ENCODE measurements at places on chromosomes 7 and 10.

- DNase-seq, result no peak
Measured at GRCh38 chr7:12458520-12459131, 55.0 kb upstream of the VWDE start.

GRCh38 chr10:125064681-125065492 is 95.5 kb downstream of the CTBP2 start:
- DNase-seq, result no peak

- DNase-seq, result no peak
Measured at GRCh38 chr10:112952282-112953173, 2.5 kb downstream of the TCF7L2 start.

DNA sequence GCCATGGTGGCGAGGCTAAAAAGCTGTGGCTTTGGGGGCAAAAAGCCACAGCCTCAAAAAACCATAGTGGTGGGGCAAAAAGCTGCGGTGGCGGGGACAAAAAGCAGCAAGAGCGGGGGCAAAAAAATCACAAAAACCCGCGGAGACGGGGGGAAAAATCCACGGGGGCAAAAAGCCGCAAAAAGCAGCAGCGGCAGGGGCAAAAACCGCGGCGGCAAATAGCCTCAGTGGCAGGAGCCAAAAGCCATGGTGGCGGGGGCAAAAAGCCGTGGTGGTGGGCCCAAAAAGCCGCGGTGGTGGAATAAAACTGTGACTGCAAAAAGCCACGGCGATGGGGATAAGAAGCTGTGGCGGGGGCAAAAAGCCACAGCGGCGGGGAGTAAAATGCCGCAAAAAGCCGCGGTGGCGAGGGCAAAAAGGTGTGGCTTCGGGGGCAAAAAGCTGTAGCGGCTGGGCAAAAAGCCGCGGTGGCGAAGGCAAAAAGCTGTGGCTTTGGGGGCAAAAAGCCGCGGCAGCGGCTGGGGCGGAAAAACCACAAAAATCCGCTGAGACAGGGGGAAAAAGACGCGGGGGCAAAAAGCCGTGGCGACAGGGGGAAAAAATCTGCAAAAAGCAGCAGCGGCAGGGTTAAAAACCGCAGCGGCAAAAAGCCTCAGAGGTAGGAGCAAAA is 526.6 kb downstream of the ZNF33B start:
- no peak for DNase-seq

DNA sequence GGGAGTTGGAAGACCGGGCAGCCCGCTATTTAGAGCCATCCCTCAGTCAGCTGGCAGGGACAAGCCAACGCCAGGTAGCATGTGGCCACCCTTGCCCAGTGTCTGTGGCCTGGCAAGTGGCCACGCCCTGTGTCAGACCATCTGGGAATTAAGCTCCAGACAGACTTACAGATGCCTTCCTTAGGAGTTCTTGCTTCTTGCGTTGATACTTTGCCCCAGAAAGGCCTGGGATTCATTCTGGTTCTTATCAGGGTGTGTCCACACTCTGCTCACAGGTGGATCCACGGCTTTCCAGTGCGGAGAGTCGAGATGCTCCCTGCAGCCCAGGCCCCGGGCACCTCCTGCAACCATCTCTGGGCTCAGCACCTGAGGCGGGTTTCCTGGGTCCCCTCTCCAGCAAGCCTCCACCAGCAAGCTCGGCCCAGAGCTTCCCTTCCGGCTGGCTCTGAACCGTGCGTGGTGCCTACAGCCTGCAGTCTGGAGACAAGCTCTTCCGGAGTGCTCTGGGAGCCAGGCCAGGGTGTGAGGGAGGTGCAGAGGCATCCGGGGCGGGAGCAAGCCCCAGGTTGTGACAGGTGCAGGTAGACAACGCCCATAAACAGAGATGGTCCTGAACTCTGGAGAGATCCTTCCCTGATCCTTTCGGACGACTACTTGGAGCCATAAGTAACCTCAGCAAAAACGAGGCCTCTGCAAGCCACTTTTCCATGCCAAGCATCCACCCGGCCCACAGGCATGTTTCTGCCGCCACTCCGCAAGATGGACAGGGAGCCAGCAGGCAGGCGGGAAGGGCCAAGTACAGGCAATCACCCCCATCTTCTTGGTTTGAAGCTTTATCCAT is 32.3 kb upstream of the PPIF start:
- DNase-seq, result no peak

- DNase-seq, result no peak
Measured at GRCh38 chr10:31820096-31820495, 108.5 kb downstream of the ARHGAP12 start.

DNA sequence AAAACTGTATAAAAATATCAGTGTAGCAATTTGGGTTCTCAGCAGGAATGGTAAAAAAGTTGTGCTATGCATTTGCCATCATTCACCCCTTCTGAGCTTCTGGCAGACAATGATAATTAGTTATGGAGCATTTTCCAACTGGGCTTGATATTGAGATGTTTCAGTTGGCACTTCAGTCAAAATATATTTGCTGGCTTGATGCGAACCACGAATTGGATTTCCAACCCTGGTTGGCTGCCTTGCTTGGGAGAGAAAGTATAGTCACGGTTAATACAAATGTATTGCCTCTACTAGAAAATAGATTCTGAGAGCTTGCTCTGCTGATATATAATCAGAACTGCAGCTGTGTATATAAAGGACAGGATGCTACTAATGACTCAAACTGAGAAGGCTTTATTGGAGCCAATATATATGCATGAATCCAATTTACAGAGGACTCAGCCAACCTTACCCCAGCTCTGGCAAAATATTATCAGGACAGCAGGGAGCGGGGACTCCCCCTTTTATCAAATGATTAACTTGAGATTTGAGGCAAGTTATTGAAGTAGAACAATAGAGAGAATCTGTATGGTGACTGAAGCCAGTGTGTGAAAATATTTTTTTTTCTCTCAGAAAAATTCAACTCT is 219.8 kb upstream of the SMIM30 start:
- no peak for DNase-seq

- no peak for DNase-seq
Measured at GRCh38 chr10:49618821-49619220, 5.0 kb downstream of the CHAT start.

- DNase-seq, result no peak
Measured at GRCh38 chr7:55554038-55554437, 18.3 kb downstream of the VOPP1 start.

DNA sequence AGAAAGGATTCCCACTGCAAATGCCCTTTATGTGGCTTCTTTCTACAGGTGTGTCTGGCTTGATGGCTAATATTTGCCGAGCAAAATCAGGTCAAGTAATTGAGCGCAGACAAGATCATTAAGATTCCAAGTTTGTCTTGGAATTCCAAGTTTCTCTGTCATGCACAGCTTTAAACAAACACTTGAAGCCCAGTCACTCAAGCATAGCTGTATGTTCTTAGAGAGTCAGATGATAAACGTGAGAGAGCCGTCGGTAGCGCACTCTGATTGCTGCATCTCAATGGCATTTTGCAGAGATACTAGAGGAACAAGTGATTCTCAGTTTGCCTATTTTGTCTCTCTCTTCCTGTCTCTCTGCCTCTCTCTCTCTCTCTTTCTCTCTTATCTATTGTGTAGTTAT is 658 bp downstream of the DMBT1 start:
- no peak for DNase-seq

DNA sequence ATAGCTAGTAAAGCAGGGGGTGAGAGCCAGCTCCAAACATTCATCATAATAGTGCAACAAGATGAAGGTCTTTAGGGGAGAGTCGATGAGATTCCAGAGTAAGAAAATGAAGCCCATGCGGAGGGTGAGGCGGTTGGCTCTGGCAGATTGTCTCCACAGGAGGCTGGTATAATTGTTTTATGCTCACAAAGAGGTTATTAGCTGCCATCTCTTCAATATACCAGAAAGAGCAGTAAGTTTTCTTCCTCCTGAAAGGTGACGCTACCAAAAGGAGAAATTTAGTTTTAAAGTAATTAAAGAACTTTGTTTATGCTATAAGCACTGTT is 59.2 kb upstream of the KCNIP2 start:
- no peak for DNase-seq

GRCh38 chr7:44379366-44380188 is 54.2 kb upstream of the CAMK2B start:
- DNase-seq, result no peak

- DNase-seq, result no peak
Measured at GRCh38 chr7:95963446-95963990, 191.2 kb downstream of the DYNC1I1 start.

DNA sequence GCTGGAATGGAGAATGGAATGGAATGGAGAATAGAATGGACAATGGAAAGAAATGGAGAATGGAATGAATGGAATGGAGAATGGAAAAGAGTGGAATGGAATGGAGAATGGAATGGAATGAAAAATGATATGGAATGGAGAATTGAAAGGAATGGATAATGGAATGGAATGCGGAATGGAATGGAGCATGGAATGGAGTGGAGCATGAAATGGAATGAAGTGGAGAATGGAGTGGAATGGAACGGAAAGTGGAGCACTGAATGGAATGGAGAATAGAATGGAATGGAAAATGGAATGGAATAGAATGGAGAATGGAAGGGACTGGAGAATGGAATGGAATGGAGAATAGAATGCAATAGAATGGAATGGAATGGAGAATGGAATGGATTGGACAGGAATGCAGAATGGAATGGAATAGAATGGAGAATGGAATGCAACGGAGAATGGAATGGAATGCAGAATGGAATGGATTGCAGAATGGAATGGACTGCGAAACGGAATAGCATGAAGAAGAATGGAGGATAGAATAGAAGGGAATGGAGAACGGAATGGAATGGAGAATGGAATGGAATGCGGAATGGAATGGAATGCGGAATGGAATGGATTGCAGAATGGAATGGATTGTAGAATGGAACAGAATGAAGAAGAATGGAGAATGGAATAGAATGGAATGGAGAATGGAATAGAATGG is 89.4 kb downstream of the NSUN6 start:
- DNase-seq, result no peak

GRCh38 chr7:129191272-129191671 is 2.8 kb downstream of the SMO start:
- no peak for DNase-seq

DNA sequence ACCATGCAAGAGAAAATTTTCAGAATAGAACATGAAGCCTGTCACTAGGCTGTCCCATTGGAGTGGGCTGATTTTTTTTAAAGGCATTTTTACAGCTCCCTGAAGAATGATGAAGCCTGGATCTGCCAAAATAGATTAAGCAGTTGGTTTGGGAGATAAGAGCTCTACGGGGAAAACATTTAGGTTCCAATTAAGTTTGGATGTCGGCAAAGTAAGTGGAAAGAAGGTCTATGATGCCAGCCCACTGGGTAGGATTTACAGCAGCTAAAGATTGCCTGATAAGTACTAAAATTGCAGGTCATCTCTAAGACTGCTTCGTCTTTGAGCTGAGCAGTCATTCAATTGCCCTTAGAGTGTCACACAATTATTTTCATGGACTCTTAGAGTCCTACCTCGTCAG is 939.2 kb upstream of the CELF2 start:
- DNase-seq, result no peak

- DNase-seq, result no peak
Measured at GRCh38 chr7:116028787-116029186, 1.8 kb downstream of the TFEC start.

DNA sequence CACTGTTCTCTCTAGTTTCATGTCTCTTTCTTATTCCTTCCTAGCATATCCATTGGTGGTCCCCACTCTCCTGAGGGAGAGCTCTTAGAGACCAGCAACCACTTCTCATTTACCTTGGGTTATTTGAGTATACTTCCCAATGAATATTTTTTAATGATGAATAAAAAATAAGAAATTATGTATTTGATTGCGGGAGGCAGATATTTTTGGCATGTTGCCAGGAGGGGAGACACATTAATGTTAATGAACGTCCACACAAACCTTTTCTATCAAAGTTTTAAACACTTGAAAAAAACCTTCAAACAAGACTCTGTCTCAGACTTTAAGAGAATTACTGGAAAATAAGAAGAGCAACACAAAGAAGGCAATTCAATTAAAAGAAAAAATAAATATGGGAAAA is 260.6 kb upstream of the MAGI2 start:
- no peak for DNase-seq

DNA sequence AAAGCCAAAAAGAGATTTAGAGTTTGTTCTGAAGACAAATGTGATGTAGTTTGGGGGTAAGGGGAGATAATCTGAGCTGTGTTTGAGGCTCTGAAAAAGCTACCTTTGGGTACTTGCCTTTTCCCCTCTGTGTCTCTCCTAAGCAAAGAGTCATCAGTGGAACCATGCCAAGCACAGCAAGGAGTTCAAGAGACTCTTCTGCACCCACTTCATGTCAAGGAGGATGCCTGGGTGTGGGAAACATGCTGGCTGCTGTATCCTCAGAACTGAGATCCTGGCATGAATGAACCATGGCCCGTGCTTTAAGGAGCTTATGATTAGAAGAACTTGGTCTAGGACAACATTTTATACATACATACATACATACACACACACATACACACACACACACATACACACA is 142.9 kb downstream of the NOC3L start:
- no peak for DNase-seq

GRCh38 chr7:138550337-138550736 is 90.3 kb downstream of the TRIM24 start:
- DNase-seq, result no peak

DNA sequence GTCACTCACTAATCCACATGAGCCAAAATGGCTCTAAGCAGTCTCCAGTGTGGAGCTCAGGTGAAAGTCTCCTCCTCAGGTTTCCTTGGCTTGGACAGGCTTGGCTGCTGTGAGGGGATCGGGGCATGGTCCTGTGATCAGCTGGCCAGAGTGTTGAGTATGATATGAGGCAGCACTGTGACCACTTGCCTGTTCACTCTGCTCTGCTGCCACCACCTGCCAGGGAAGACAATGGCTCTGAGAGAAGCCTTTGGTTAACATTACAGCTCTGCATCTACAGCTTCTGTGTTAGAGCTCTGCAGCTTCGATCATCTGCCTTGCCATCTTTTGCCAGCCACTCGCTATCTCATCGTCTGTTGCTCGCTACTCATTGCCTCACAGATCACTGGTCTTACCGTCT is 20.1 kb upstream of the PTN start:
- no peak for DNase-seq

DNA sequence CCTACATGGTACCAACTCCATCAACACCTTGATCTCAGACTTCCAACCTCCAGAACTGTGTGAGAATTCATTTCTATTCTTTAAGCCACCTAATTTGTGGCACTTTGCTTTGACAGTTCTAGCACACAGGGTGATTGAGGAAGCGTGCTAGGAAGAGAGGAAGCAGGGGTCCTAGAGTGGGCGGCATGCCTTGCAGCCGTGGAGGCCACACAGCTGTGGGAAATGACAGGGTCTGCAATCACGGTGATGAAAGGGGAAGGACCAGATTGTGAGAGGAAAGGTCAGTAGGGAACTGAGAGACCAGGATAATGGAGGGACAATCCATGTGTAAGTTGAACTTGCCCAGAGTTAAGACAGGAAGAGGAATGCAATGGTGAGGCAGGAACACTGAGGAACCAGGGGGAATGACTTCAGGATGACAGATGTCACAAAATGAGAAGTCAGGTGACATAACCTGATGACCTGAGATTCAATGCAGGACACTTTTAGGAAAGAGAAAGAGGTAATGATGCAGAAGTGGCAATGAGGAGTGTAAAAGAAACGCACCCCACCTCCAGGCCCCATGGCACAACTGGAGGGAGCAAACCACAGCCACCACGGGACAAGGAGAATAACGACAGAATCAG is 87.3 kb upstream of the PIK3CG start:
- no peak for DNase-seq

Measured in D721Med (cell line).